ENCODE measurements at places on chromosomes 3 and 15.
A peak's percentile ranks its signal among the peaks of the same experiment; 100 is the strongest.

- no peak for DNase-seq
Measured at GRCh38 chr3:94374439-94375161, 311.7 kb downstream of the NSUN3 start.

DNA sequence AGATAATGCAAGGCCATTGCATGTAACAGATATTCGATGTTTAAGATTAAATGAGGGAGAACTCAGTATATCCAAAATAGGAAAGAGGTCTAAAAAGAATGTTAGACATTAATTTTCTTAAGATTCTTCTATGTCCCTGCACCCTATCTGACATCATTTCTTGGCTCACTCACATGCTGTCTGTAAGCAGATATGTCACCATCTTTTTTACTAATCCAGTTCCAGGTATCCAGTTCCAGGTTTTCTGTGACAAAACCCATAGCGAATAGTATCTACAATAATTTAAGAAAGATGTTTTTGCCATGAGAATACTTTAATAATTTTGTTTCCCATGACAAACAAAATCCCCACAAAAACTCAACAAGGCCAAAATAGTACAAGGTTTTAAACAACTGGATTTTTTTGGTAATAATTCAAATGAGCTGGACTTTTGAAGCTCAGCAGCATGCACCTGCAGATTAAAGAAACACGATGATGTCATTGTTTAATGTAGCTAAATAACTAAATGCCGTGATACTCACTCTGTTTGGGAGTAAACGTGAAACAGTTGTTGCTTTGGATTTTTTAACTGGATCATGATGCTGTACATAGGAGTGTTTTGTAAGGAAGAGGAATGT is 867.6 kb downstream of the EPHA3 start:
- DNase-seq = no peak

GRCh38 chr15:78712797-78713515 is 71.9 kb upstream of the CHRNB4 start:
- DNase-seq = no peak

GRCh38 chr3:2420919-2421318 is 322.3 kb downstream of the CNTN4 start:
- DNase-seq = no peak

- DNase-seq = no peak
Measured at GRCh38 chr3:128490915-128491690, 1.9 kb downstream of the GATA2 start.

- DNase-seq = peak; percentile 67
Measured at GRCh38 chr3:62261121-62261520, 112.2 kb downstream of the FEZF2 start.

DNA sequence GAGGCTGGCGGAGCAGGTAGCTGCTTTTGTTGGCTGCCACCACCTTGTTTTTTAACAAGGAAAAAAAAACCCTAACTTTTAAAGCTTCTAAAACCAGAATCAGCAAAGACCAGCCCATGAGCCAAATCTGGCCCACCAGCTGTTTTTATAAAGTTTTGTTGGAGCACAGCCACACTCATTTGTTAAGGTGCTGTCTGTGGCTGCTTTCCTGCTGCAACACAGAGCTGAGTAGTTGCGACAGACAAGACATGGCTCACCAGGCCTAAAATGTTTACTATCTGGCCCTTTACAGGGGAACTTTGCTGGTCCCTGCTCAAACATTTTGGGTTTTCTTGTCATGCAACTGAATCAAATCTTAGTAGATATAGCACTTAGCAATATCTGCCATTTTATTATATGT is 18.9 kb downstream of the EFCAB12 start:
- no peak for DNase-seq

GRCh38 chr3:63193647-63194046 is 84.5 kb upstream of the SYNPR start:
- DNase-seq = peak; percentile 7

GRCh38 chr15:81569286-81570080 is 195.5 kb upstream of the TMC3 start:
- DNase-seq = peak; percentile 49

DNA sequence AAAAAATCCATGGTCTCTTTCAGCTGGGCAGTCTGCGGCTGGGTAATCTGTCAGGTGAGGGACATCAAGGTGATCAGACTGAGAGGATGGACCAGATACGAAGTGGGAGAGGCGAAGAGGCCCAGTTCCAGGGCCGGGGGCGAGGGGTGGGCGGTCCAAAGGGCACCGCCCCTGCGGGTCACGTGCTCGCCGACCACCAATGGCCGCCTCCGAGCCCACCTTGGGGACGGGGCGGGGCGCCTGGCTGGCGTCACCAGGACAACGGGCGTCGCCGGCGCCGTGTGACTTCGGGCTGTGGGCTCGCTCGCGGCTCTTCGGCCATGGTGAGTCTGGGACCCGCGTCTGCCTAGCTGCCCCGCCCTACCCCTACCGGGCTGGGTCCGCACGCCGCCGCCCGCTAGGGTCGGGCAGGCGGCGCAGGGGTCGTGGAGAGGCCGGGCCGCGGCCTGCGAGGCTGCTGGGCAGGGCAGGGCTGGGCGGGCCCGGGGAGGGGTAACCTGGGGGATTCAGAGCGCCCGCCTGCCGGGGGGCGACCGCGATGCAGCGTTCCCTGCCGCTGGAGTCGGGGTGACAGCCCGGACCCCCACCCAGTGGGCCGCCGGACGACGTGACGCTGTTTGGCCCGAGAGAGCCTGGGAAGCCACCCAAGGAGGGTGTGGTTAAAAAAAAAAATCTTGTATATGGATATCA is at the start of gene FBXL2:
TSS of gene FBXL2 (plus strand) at position 250 of the 690 bp plus-strand sequence. CDS start at position 321, 71 bp downstream.
- peak; percentile 15 for DNase-seq

- DNase-seq = no peak
Measured at GRCh38 chr15:29021857-29022256, 136.1 kb downstream of the APBA2 start.

- DNase-seq = peak; percentile 74
Measured at GRCh38 chr15:68719672-68720071, 101.0 kb downstream of the ANP32A start.

DNA sequence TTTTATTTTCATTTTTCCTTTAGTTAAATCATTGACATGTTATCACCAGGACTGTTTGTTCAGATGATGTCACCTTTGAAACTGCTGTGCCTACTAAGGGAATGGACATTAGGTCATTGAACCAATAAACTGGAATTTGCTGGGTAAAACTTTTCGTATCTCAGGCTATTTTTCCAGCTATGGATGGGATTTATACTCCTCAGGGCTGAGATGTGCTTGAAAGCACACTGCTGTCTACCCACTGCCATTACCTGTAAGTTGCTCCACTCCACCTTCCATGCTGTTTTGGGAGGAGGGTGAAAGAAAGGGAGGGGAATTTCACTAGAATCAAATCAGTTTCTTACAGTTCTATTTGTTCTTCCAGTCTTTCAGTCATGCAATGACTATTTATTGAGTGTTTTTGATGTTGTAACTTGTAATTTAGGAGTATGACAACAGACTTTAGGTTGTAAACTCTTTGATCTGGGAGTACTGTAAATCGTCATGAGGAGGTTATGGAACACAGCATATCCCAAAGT is 11.3 kb downstream of the EHD4 start:
- no peak for DNase-seq

- DNase-seq = no peak
Measured at GRCh38 chr15:100167884-100168375, 173.8 kb downstream of the ADAMTS17 start.

DNA sequence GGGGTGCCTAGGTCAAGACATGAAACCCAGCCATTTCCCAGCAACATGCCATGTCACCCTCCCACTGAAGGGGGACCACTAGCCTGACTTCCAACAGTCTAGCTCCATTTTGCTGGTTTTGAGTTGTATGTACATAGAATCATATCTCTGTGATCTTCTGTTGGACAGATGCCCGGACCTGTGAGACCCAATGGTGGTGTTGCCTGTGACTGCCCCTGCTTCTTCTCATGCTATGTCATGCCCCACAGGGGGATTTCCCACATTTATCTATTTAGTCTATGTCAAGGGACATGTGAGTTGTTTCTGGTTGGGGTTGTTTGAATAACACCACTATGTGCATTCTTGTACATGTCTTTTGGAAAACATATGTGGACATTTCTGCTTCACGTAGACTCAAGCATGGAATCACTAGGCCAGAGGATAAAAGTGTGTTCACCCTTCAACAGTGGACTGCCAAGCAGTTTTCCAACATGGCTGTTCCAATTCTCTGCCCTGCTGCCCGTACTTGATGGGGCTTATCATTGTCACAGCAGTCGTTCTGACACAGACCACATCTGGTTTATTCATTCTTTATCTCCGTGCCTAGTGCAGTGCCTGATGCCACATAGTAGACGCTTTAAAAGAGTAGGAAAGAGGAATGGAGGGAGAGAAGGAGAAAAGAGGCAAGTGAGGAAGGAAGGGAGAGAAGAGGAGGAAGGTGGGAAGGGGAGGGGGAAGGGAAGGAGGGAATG is 114.4 kb downstream of the TPRA1 start:
- DNase-seq = no peak

- DNase-seq = no peak
Measured at GRCh38 chr3:182252802-182253201, 540.5 kb upstream of the ATP11B start.

- no peak for DNase-seq
Measured at GRCh38 chr3:44439499-44440295, 37.8 kb downstream of the ZNF445 start.

DNA sequence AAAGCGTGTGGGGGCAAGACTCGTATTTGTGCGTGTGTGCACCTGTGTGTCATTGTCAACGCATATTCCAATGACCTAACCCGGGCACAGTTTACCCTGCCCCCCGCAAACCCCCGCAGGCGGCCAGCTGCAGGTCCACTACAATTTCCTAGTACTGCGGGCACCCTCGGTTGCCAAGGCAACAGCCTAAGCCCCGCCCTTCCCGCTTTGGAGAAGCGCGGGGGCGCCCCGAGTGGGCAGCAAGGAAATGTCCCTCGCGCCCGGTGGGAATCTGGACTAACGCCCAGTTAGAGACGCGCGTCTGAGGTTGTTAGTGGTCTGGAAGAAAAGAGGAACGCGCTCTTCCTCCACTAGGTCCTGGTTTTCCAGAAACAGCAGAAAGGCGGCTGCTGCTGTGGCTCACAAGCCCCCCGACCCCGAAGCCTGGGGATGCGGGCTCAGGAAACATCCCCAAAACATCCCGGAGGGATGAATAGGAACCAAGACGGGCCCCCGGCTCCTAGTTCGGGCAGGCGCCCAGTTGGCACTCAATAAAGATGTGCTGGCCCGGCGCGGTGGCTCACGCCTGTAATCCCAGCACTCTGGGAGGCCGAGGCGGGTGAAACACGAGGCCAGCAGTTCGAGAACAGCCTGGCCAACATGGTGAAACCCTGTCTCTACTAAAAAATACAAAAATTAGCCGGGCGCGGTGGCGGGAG is 1.1 kb downstream of the ABHD14A start:
- no peak for DNase-seq

GRCh38 chr3:11459186-11459824 is 184.4 kb downstream of the VGLL4 start:
- DNase-seq = peak; percentile 64

GRCh38 chr3:149383703-149384102 is 6.3 kb upstream of the TM4SF1 start:
- no peak for DNase-seq

- DNase-seq = no peak
Measured at GRCh38 chr15:68465861-68466560, 34.0 kb upstream of the ITGA11 start.

DNA sequence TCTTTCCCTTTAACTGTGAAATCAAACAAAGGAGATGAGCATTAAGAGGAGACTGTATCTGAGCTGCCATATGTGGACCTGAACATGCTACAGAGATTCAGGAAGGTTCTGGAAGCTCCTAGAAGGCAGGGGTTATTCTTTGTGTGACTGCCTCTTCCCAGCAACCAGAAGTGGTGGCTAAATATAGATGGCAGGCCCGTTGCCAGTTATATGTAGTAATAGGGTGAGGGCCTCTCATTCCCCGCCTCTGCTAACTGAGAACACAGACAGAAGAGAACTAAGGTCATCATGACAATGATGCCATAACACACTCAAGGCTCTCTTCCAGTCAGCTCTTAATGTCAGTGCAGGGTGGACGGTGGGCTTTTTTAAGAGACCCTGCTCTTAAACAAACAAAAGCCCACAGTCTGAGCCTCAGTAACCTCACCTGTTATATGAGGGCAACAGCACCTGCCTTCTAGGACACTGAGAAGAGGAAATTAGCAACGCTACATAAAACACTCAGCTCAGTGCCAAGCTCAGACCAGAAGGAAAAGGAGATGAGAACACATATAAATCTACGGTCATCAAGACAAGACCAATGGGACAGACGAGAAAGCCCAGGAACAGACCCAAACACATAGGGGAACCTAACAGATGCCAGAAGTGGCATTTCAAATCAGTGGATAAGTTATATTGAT is 22.3 kb downstream of the CFAP92 start:
- no peak for DNase-seq

- peak; percentile 75 for DNase-seq
Measured at GRCh38 chr15:25391971-25392721, 46.7 kb downstream of the UBE3A start.

DNA sequence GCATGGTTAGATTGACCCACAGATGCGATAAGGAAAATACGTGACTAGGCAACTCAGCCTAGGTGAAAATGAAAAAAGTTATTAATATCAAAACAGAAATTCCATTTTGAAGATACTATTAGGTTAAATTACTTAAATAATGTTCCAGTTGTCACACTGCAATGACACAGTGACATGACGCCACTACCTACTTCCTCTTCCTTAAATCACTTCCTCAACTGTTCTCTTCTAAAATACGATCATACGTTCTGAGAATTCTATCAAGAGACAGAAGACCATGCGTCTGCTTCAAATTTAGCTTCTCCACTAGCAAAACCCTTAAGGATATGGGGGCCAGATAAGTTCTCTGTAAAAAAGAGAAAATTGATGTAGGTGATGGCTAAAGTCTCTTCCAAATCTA is 18.2 kb downstream of the CMTM6 start:
- no peak for DNase-seq

GRCh38 chr3:184574515-184575417 is 13.2 kb downstream of the EPHB3 start:
- no peak for DNase-seq

- DNase-seq = no peak
Measured at GRCh38 chr15:32690941-32691688, 26.7 kb upstream of the GREM1 start.

- no peak for DNase-seq
Measured at GRCh38 chr15:73935547-73935946, 9.3 kb downstream of the LOXL1 start.

DNA sequence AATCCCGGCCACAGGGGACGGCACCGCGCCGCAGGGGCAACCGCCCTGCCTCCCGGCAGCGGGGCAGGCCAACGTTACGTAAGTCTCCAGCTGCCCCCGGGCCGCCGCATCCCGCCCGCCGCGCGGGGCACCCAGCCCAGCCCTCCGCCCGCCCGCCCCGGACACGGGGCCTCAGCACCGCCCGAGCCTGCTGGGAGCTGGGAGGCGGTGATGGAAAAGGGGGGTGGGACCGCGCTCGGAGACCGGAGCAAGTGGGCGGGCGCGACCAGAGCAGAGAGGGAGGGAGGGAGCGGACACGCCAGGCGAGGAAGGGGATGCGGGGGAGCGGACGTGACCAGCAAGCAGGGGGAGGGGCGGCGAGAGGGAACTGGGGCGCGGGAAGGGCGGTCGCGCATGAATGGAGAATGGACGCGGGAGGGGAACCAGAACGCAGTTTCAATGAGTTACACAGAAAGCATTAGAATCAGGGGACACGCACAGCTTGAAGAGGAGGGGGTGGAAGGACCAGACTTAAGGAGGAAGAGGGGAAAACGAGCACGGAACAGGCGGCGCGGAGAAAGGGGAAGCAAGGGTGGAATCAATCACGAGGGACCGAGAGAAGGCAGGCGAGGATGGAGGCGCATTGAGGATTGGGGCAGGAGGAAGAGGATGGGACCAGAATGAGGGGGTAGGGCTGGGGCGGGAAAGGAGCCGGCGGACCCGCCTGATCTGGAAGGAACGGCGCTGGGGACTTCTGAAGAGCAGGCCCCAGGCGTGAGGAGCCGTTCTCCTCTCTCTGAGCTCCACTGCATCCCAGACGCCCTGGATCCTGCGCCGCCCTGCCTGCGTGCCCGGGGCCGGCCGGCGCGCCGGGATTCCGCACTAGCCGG is 559 bp downstream of the PKM start:
- no peak for DNase-seq

All from foreskin keratinocyte (primary cell).